Prostate gland (tissue), 2 donors: ENCODE measurements at places on chromosomes 2 and 18.
A peak's percentile ranks its signal among the peaks of the same experiment; 100 is the strongest.

DNA sequence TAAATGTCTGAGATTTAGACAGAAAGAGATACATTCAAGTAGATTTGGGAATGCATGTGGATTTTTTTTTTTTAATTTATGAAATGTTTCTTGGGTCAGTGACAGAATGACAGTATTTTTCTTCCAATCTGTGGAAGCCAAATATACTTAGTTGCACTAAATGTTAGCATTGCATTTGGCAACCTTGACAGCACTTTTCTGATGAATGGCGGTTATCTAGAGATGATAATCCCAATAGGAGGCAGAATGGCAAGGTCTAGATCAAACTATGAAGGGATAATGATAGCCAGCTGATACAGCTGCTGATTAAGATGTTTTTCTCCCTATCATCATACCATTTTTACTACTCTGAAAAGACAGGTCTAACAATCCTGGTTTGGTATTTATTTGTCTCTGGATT, 174.5 kb upstream of the STON1 start:
- DNase-seq = no peak
- no peaks in the 10 kb centered on the region for H3K27me3 ChIP-seq
- H3K4me3 ChIP-seq = no peak overlapping the region
- no peaks in the 10 kb centered on the region for H3K36me3 ChIP-seq
- no peak overlapping the region for H3K27ac ChIP-seq
- peaks cover 5% of the 10 kb centered on the region for H3K4me1 ChIP-seq

DNA sequence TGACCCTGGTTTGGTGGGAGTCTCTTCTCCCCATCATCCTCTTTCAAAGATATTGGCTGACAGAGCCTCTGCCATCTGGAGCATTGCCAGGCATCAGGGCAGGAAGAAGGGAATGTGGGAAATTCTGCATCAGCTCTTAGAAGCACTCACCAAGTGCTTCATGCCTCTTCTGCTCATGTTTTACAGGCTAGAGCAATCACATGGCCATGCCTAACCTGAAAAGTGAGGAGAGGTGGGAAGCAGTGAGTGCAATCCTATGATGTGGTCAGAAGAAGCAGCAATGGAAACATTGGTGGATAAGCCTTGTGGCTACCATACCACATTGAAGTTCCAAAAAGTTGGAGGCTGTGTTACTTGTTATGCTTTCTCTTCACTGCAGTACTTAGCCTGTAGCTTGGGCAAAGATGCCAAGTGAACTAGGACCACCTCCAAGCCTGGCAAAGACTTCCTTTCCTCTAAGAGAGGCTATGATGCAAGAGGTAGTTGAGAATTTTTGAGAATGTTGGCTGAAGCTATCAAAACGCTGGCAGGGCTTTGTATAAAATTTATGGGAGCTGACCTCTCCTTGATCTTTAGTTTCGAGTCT, 64.1 kb downstream of the BCL2L11 start:
- H3K4me3 ChIP-seq = no peak overlapping the region
- H3K27me3 ChIP-seq = no peaks in the 10 kb centered on the region
- H3K36me3 ChIP-seq = no peaks in the 10 kb centered on the region

DNA sequence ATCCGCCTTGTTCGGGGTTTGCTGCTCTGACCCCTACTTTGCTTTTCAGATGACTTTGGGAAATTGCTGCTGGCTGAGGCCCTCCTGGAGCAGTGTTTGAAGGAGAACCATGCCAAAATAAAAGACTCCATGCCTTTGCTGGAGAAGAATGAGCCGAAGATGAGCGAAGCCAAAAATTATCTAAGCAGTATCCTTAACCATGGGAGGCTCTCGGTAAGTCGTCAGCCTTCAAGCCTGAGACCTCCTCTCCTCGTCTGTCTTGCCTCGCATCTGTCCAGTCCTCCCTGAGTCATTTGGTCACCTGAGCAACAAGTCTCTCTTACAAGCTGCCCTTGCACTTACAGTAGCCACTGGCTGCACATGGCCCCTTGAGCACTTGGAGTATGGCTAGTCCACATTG, 34.7 kb upstream of the MCFD2 start:
- H3K36me3 ChIP-seq = no peaks in the 10 kb centered on the region
- H3K4me3 ChIP-seq = no peak overlapping the region
- H3K4me1 ChIP-seq = no peaks in the 10 kb centered on the region
- DNase-seq = no peak
- no peaks in the 10 kb centered on the region for H3K27me3 ChIP-seq

DNA sequence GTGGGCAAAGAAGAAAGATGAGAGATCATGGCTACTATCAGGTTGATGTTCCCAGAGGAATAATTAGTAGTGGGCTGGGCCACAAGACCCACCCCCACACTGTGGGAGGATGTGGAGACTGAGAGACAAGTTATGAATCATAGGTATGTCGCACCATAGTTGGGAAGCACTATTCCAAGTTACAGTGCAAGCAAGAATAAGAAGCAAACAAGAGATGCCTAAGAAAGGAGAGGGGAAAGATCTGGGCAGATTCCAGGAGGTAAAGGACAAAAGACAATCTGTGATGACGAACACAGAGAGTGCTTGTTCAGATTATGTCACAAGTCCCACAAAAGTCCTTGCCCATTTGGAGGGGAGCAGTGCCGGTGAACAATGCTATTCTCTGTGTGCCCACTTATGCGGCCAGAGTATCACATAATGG, 56.6 kb downstream of the FAM228A start:
- no peaks in the 10 kb centered on the region for H3K27me3 ChIP-seq
- DNase-seq = no peak
- H3K27ac ChIP-seq = no peak overlapping the region

DNA sequence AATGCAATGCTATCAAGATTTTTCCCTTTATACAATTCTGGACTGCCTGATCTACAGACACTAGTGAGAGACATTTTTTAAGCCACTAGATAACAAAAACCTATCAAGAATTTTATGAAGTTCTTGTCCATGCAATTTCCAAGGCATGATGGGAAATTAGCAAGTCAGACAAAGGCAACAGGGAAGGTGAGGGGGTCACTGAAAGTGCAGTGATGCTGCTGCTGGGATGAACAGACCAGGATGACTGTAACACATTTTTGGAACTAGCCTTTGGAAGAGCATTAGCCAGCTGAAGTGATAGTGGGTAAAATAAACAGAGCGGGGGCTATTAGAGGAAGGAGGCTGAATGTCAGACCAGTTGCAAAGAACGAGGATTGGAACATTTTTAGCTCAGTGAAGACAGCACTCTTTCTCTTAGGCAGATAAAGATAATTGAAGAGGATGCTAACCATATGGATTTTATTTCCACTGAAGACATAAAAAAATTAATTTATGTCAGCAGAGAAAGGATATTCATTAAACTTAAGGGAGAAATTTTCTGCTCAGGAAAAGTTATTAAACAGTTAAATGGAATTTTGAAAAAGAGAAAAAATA, 17.9 kb downstream of the NRXN1 start:
- no peaks in the 10 kb centered on the region for H3K27me3 ChIP-seq
- no peak overlapping the region for H3K27ac ChIP-seq
- H3K4me1 ChIP-seq = no peaks in the 10 kb centered on the region
- no peaks in the 10 kb centered on the region for H3K36me3 ChIP-seq

DNA sequence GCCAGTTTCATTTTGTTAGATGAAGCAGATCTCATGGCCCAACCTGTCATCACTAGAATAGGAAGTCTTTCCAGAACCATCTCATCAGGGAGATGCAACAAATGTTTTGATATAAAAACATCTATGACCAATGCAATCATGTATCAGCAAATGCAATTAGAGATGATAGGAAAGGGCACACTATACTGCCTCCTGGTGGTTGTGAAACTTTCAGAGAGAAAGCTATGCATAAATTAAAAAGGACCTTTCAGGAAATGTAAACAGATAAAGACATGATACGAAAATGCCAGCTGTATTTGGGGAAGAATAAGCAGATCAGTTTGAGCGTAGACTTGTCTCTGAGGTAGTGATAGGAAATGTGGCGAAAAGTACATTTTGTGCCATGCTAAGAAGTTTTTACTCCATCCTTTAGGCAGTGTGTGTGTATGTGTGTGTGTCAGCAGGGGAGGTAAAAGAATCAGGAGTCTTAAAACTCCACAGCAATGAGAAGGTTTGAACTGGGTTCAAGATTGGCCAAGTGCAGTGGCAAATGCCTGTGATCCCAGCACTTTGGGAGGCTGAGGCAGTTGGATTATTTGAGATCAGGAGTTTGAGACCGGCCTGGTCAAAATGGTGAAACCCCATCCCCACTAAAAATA, 479.3 kb downstream of the CPS1 start:
- H3K4me3 ChIP-seq = no peak overlapping the region
- H3K4me1 ChIP-seq = no peaks in the 10 kb centered on the region
- H3K27ac ChIP-seq = no peak overlapping the region
- no peaks in the 10 kb centered on the region for H3K27me3 ChIP-seq
- no peak for DNase-seq

GRCh38 chr18:76571689-76572088, 76.6 kb upstream of the ZNF516 start:
- DNase-seq = no peak
- no peak overlapping the region for H3K4me3 ChIP-seq
- no peak overlapping the region for H3K27ac ChIP-seq
- no peaks in the 10 kb centered on the region for H3K27me3 ChIP-seq
- no peaks in the 10 kb centered on the region for H3K36me3 ChIP-seq

GRCh38 chr18:37516361-37516853, 49.2 kb downstream of the CELF4 start:
- no peak for DNase-seq
- peaks cover 3% of the 10 kb centered on the region for H3K27me3 ChIP-seq
- no peaks in the 10 kb centered on the region for H3K36me3 ChIP-seq

DNA sequence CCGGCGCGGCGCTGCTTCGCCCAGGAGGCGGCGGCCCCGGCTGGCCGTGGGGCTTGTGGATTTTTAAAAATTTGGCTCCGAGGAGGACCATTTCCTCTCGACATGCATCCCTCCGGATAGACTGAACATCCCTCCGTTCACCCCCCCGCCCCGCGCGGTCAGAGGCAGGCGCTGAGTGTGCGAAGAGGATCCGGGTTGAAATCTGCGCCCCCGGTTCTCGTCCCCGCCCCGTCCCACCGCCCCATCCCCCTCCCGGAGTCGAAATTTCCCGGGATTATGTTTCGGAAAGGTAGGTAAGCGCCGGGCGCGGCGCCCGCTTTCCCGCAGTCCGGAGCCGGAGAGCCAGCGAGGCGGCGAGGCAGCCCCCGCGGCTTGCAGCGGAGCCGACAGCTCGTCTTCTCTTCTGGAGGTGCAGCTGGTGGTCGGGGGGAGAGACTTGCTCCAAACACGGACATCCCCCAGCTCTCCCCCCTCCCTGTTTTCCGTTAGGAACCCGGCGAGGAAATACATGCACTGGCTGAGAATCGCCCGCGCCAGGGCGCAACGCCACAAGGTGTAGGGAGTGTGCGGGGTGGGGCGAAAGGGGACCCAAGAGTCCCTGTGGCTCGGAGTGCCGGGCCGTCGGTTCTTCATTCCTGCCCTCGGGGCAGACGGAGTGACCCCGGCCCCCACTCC, at the start of gene PRKCE:
Gene PRKCE, plus strand, starts transcription at position 261 of the 675 bp plus-strand sequence.
- peak; percentile 47 for DNase-seq
- peaks cover 10% of the 10 kb centered on the region for H3K4me1 ChIP-seq
- H3K27ac ChIP-seq = peak within 1 kb of the TSS; percentile 100

- no peak for DNase-seq
- H3K36me3 ChIP-seq = no peaks in the 10 kb centered on the region
- H3K27ac ChIP-seq = no peak overlapping the region
- H3K27me3 ChIP-seq = no peaks in the 10 kb centered on the region
Measured at GRCh38 chr2:68762665-68763064, 28.1 kb downstream of the ARHGAP25 start.

- no peaks in the 10 kb centered on the region for H3K4me1 ChIP-seq
- H3K27me3 ChIP-seq = no peaks in the 10 kb centered on the region
- no peak overlapping the region for H3K4me3 ChIP-seq
- no peak overlapping the region for H3K27ac ChIP-seq
Measured at GRCh38 chr18:57813245-57813644, 10.1 kb upstream of the ATP8B1 start.

- DNase-seq = no peak
- no peak overlapping the region for H3K27ac ChIP-seq
- no peak overlapping the region for H3K4me3 ChIP-seq
- no peaks in the 10 kb centered on the region for H3K36me3 ChIP-seq
- H3K4me1 ChIP-seq = no peaks in the 10 kb centered on the region
Measured at GRCh38 chr2:198453866-198454265, 649.5 kb downstream of the PLCL1 start.

DNA sequence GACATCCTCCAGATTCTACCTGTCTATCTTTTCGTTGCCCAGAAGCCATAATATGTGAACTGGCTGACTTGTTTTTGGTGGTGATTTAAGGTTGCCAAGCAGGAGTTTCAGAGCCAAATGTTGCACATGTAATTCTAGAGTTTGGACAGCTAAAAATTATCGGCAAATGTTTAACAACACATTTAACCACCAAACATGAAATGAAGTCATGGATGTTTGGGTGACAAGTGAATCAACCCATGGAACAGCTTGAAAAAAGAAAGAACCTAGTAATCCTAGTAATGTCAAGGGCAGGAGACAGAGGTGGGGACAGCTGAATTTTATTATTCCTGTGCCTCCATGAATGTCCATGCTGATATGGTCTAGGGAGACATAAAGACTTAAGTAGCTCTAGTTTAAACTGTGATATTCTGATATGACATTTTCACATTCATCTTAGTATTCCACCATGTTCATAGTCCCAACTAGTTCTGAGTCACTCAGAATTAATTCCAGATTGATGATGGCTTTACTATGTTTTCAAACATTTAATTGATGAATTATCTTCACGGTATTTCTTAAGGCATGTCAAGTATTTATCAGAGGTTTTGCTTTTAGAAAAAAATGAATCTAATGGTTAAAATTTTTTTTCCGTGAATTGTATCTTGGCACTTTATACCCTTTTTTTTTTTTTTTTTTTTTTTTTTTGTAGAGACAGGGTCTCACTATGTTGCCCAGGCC, 101.7 kb downstream of the SOCS6 start:
- no peaks in the 10 kb centered on the region for H3K36me3 ChIP-seq
- DNase-seq = no peak
- no peaks in the 10 kb centered on the region for H3K4me1 ChIP-seq
- H3K27me3 ChIP-seq = no peaks in the 10 kb centered on the region
- H3K4me3 ChIP-seq = no peak overlapping the region
- no peak overlapping the region for H3K27ac ChIP-seq

- DNase-seq = peak; percentile 27
- no peak overlapping the region for H3K27ac ChIP-seq
- no peaks in the 10 kb centered on the region for H3K4me1 ChIP-seq
- H3K27me3 ChIP-seq = no peaks in the 10 kb centered on the region
- no peak overlapping the region for H3K4me3 ChIP-seq
- no peaks in the 10 kb centered on the region for H3K36me3 ChIP-seq
Measured at GRCh38 chr18:48680339-48681250, 141.8 kb downstream of the CTIF start.

- H3K27me3 ChIP-seq = no peaks in the 10 kb centered on the region
- no peak overlapping the region for H3K27ac ChIP-seq
- DNase-seq = no peak
- no peak overlapping the region for H3K4me3 ChIP-seq
Measured at GRCh38 chr2:216341121-216341520, 31.2 kb downstream of the MARCHF4 start.

DNA sequence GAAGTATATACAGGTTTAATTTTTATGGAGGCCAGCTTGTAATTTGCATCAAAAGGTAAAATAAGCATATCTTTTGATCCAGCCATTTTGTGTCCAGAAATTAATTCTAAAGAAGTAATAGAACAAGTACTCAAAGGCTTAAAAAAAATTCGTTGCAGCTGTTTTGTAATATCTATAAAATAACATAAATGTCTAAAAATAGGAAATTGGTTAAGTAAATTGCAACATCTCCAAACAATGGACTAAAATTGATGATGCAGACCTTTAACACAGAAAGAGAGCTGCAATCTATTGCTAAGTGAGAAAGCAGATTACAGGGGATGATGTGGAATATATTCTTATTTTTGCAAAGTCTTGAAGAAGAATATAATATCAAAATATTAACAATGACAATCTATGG, 19.4 kb downstream of the AAK1 start:
- H3K4me1 ChIP-seq = peaks cover 3% of the 10 kb centered on the region
- H3K27ac ChIP-seq = no peak overlapping the region
- H3K27me3 ChIP-seq = no peaks in the 10 kb centered on the region
- DNase-seq = no peak
- H3K4me3 ChIP-seq = no peak overlapping the region
- no peaks in the 10 kb centered on the region for H3K36me3 ChIP-seq
